ENCODE measurements at places on chromosomes 16 and 17. TPM values are rescaled to one million over a fixed set of nuclear protein-coding genes. Genes with fewer than 3 reads are reported as not detected.

The KRT33B gene
- not detected for polyA plus RNA-seq

The SHISA9 gene
- 0.07 TPM for polyA plus RNA-seq

DNA sequence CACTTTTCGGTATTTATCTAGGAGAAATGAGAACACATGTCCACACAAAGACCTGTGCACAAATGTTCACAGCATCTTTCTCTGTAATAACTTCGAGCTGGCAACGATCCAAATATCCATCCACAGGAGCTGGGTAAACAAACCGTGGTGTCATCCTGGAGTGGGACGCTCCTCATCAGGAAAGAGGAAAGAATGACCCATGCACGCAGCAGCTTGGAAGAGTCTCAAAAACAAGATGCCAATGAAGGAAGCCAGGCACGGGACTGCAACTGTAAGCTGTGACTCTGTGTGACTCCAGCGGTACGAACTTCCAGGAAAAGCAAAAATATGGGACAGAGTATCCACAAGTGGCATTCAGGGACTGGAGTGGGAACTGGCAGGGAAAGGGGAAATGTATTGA is 36.7 kb upstream of the CIBAR2 start:
- no peak for DNase-seq

DNA sequence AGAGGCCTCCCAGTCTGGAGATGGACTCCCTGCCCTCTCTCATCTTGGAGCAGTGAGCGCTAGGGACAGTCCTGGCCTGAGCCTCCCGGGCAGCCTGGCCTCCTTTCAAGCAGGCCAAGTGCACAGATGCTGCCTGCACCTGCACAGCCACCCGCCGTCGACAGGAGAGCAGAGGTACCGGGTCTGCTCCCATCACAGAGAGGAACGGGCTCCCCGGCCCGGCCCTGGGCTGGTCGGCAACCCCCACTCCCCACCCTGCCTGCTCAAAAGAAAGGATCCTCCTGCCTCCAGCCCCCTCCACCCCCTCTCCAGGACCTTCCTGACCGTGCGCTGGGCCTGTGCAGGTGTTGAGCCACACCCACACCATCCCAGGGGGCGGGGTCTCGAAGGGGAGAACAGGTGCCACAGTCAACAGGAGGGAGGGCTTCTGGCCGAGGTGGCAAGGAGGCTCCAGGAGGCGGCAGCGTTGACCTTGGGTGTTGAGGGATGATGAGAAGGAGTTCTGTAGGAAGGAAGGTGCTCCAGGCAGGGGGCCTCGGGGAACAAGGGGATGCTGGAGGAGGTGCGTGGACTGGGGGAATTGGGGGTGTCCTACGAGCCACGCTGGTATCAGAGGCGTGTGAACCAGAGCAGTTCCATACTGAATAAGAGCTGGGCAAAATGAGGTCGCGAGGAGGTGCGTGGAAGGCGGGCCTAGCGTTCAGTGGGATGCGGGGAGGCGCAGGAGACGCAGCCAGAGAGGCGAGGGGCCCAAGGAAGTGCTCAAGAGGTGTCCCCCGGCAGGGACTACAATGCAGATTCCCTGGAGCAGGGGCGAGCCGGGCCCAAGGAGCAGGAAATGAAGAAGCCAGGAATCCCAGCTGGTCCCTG is 967 bp upstream of the CDH15 start:
- DNase-seq: no peak

DNA sequence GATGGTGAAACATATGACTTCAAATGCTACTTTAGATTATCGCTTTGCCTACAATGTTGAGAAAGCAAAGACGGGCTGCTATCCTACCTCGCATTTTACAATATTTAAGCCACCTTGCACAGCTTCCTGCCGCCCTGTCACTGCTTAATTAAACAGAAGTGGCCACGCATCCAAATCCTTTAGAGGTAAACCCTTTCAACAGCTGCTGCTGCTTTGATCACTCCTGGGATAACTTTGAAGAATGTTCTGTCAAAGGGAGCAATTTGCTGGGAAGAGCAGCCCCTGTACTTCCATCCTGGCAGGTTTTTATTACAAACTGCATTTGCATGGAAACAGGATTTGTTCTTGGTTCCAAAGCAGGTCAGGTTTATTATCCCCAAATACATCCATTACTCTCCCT is 24.2 kb upstream of the SSTR2 start:
- DNase-seq: no peak

- no peak for DNase-seq
Observed at GRCh38 chr16:78976212-78976611, 624.3 kb downstream of the MAF start.

GRCh38 chr16:69840975-69841374 is 78.8 kb downstream of the WWP2 start:
- DNase-seq: no peak
